ENCODE measurements at places on chromosomes 4 and X.

- DNase-seq: peak; percentile 24
These were observed 91.0 kb upstream of the BCOR start for GRCh38 chrX:40188573-40189417.

GRCh38 chrX:104522386-104522785 is 43.6 kb upstream of the IL1RAPL2 start:
- DNase-seq: no peak

GRCh38 chr4:38101563-38101962 is 141.4 kb downstream of the PTTG2 start:
- no peak for DNase-seq

- DNase-seq: peak; percentile 33
These were observed 14.9 kb upstream of the LOC101059915 start for GRCh38 chrX:71652405-71652804.

- no peak for DNase-seq
These were observed 212.3 kb downstream of the NAP1L3 start for GRCh38 chrX:93461060-93461459.
